ELF-1 (cell line): ENCODE measurements at places on chromosomes 13 and 19.
A peak's percentile ranks its signal among the peaks of the same experiment; 100 is the strongest.

DNA sequence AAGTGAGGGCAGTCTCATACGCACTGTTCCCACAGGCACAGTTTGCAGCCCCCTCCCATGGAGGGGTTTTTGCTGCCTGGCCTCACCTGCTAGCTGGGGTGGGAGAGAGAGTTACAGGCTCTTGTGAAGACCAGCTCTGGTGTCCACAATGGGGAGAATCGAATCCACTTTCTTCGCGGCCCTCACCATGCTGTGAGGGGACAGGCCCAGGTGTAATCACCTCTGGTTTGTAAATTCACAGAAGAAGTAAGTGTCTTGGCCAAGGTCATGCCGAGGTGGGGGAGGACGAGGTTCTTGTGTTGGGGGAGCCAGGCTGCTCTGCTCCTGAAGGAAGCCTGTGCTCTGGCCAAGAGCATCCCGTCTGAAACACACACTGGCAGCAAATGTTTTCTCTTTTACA lies 39.5 kb downstream of the TEX29 start:
- DNase-seq: no peak

DNA sequence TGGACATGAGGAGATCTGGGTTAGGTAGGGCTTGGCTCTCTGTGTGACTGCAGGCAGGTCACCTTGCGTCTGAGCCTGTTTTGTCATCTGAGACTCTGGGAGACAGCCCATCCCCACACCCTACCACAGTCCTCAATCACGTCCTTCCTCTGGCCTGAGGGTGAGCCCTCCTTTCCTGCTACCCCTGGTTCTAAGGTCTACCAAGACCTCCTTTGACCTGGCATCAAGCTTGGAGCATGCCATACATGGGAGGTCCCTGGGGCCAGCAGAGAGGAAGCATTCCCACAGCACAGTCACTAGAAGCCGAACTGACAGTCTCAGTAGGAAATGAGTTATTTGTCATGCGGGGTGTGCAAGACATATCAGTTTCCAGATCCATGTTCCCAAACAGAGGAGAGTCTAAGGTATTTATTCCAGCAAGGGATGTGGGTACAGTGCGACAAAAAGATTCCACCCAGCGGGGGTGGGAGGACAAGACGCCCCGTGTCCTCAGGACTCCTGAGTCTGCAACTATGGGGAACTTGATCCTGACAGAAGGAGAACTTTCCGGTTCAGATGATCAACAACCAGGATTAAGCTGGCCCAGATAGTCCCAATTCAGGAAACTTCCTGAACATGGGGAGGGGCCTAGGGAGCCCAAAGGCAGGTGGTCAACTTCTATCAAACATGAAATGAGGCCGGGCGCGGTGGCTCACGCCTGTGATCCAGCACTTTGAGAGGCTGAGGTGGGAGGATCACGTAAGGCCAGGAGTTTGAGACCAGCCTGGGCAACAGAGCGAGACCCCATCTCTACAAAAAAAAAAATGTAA lies 9.5 kb downstream of the ARRDC2 start:
- DNase-seq: no peak

DNA sequence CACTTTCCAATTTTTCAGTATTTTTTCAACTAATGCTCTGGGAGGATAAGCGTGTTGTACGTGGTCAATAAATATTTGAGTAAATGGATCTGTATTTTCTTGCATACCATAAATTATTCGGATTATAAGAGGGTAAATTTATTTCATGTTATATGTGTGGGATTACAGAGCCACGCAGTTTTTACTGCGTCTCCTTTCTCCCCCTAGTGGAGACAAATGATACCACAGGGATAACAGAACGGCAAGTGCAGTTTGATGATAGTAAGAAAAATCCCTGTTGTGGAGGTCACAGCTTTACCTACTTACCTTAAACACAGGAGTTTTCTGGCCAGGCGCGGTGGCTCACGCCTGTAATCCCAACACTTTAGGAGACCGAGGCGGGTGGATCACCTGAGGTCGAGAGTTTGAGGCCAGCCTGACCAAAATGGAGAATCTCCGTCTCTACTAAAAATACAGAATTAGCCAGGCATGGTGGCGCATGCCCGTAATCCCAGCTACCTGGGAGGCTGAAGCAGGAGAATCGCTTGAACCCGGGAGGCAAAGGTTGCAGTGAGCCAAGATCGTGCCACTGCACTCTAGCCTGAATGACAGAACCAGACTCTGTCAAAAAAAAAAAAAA lies 16.8 kb downstream of the MBD3L2B start:
- DNase-seq: no peak

- DNase-seq: no peak
Measured at GRCh38 chr13:60370343-60370742, 26.7 kb upstream of the TDRD3 start.

DNA sequence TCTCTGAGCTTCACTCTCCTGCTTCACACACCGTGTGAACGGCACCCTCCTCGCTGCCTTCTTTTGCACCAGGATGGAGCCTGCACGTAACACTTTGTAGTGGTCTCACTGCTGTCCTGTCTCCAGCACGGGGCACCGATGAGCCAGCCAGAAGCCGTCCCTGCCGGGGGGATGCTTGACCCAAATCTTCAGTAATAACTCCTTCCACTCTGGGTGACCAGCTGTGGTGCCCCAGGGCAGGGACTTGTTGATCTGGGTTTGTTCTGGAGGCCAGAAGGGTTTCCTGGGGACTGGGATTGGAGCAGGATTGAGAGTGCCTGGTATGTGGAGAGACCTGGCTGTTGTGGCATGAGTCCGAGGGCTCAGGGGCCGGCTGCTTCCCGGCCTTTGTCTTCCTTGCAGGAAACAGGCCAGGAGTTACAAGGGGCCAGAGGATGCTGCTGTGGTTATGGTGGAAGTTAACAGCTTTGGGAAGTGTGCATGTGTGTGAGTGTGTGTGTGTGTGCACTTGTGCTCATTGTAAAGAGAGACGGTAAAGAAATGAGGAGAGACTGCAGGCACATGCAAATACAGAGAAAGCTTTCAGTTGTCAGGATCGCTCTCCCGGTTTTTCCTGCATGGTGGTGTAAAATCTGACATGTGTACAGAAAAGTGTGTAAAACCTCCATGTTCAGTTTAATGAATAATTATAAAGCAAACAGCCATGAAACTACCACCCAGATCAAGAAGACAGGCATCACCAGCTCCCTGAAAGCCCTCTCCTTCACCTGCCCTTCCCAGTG lies 18.9 kb downstream of the PAK4 start:
- peak; percentile 86 for DNase-seq

GRCh38 chr13:58329746-58330145 lies 698.2 kb downstream of the PCDH17 start:
- no peak for DNase-seq

GRCh38 chr13:44816701-44817100 lies 172.6 kb downstream of the NUFIP1 start:
- no peak for DNase-seq

DNA sequence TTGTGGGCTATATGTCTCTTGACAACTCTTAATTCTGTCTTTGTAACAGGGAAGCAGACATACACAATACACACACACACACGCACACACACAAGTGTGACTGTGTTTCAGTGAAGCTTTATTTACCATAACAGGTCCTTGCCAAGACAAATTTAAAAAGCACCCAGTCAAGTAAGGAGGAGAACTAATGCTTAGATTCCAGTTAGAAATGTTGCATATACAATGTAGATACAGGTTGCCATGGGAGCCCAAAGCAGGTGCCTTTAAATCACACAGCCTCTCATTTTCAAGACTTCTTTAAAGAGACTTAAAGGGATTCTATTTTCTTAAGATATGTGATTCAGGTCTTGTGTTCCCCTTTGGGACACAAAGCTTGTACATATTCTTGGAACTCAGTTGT lies 1551.9 kb downstream of the EFNB2 start:
- no peak for DNase-seq

- DNase-seq: no peak
Measured at GRCh38 chr19:30001301-30001700, 59.3 kb downstream of the URI1 start.

- DNase-seq: no peak
Measured at GRCh38 chr13:40082639-40083038, 427.2 kb downstream of the COG6 start.

- no peak for DNase-seq
Measured at GRCh38 chr19:42272535-42272897, 3.5 kb downstream of the CIC start.

GRCh38 chr13:49643035-49643646 lies 14.8 kb downstream of the ARL11 start:
- no peak for DNase-seq

- DNase-seq: no peak
Measured at GRCh38 chr13:99206873-99207272, 6.2 kb downstream of the UBAC2 start.

- no peak for DNase-seq
Measured at GRCh38 chr19:44708940-44709339, 10.0 kb downstream of the CEACAM16 start.

DNA sequence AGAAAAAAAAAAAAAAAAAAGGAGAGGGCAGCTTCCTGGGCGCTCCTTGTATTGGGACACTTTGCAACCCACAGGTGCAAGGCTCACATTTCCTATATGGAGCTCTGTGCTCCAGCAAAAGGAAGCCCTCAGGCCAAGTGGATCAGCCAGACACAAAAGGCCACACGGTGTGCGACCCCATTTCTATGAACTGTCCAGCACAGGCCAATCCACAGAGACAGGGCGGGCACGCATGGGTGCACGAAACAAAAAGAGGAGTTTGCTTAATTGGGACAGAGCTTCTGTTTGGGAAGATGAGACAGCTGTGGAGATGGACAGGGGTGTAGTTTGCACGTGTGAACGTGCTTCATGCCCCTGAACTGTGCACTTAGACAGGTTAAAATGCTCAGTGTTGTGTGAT lies 31.6 kb upstream of the MATK start:
- DNase-seq: no peak

DNA sequence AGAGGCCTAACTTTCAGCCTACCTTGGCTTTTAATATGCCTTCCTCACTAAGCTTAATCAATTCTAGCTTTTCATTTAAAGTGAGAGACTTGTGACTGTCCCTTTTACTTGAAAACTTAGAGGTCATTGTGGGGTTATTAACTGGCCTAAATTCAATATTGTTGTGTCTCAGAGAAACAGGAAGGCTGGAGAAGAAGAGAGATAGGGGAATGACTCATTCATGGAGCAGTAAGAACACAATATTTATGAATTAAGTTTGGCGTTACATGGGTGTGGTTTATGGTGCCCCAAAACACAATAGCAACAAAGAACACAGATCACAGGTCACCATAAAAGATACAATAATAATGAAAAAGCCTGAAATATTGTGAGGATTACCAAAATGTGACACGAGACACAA lies 612.1 kb downstream of the TBC1D4 start:
- DNase-seq: no peak

DNA sequence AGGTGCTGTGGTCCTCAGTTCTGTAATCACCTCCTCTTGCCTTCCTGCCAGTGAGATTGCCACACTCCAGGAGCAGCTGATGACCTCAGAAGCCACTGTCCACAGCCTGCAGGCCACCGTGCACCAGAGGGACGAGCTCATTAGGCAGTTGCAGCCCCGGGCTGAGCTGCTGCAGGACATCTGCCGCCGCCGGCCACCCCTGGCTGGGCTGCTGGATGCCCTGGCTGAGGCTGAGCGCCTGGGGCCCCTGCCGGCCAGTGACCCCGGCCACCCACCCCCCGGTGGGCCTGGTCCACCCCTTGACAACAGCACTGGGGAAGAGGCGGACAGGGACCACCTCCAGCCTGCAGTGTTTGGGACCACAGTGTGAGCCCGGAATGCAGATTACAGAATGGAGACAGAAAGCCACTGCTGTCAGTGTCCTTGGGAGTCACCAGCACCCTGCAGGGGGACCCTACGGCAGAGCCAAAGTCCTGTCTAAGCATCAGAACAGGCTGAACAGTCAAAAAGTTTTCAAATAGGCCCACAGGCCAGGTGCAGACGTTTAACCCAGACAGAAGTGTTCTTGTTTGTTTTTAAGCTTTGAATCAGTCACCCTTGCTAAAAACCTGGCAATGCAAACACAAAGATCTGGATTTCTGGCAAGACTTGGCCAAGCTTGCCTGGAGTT lies 4.2 kb downstream of the VMAC start:
- DNase-seq: peak; percentile 44

DNA sequence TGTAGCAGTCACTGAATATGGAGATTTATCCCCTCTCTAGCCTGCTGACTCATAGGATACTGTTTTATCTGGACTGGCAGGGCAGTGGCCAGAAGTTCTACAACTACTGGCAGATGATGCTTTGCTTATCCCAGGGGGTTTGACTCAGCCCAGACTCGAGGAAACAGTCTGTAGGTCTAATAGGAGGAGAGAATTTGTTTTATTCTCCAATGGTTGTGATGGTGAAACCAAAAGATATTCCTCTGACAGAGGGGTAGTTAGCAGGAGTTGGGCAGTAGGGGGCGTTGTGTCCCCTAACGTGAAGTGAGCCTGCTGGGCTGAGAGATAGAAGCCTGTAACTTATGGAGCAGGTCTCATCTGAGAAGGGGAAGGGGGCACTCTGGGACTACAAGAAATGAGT lies 74.9 kb downstream of the WTIP start:
- peak; percentile 52 for DNase-seq

- DNase-seq: peak; percentile 6
Measured at GRCh38 chr13:40963927-40964326, 55.2 kb downstream of the ELF1 start.
